ENCODE measurements at places on chromosomes 13 and 19.

DNA sequence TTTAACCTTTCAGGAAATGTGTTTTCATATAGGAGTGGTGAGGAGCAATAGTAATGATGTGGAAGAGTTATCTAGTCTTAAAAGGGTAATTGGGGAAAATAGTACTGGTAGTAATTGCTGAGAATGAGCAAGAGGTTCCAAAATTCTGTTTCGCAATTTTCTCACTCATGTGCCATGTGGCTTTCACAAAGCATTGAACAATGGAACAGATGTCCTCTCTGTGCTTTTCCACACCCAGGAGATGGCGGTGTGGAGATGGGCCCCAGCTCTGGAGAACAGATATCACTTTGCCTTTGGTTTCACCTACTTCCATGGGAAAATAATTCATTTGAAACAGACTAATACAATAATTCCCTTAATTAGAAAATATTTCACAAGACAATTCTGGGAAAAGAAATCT lies 170.0 kb upstream of the SLC10A2 start:
- peak; percentile 1 for DNase-seq

GRCh38 chr13:66994517-66995202 lies 235.5 kb downstream of the PCDH9 start:
- no peak for DNase-seq

- no peak for DNase-seq
These were observed 2.8 kb upstream of the GSK3A start for GRCh38 chr19:42245231-42245630.

DNA sequence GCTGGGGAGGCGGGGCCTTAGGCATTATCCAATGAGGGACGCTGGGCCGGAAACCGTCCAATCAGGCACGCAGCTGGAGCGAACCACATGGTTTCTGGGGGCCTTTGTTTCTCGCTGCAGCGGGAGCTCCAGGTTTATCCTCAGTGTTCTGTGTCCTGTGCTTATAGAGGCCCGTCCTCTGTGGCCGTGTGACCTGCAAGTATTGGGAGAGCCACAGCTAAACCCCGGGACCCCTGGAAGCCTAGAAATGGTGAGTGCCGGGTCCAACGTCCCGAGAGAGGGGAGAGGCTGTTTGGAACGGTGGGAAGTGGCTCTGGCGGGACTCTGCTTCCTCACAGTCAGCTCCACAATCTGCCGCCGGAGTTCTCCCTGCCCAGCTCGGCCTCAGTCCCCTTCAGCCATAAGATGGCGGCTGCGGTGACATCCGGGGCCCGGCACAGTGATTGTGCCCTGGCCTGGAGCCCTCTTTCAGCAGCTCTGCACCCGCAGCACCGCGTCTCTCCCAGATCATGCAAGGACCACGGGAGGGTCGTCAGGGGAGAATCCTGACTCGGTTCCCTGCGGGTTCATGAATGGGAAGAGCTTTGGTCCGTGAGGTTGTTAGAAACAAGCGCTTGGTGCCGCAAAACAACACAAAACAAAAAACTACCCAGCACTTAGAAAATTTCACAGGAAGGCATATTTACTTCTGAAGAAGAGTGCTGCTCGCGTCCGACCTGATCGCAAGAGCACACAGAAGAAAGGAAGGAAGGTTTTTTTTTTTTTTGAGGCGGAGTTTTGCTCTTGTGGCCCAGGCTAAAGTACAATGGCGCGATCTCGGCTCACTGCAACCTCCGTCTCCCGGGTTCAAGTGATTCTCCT lies at the start of gene ZNF253:
TSS of gene ZNF253 (plus strand) at position 133 of the 861 bp plus-strand sequence. CDS start at position 248, 115 bp downstream.
- peak; percentile 80 for DNase-seq

- DNase-seq, result no peak
These were observed 14.6 kb downstream of the PLD3 start for GRCh38 chr19:40363069-40363468.

GRCh38 chr19:13398780-13399726 lies 107.2 kb downstream of the CACNA1A start:
- DNase-seq, result peak; percentile 63

GRCh38 chr13:20129076-20129475 lies 31.8 kb downstream of the GJA3 start:
- DNase-seq, result no peak

DNA sequence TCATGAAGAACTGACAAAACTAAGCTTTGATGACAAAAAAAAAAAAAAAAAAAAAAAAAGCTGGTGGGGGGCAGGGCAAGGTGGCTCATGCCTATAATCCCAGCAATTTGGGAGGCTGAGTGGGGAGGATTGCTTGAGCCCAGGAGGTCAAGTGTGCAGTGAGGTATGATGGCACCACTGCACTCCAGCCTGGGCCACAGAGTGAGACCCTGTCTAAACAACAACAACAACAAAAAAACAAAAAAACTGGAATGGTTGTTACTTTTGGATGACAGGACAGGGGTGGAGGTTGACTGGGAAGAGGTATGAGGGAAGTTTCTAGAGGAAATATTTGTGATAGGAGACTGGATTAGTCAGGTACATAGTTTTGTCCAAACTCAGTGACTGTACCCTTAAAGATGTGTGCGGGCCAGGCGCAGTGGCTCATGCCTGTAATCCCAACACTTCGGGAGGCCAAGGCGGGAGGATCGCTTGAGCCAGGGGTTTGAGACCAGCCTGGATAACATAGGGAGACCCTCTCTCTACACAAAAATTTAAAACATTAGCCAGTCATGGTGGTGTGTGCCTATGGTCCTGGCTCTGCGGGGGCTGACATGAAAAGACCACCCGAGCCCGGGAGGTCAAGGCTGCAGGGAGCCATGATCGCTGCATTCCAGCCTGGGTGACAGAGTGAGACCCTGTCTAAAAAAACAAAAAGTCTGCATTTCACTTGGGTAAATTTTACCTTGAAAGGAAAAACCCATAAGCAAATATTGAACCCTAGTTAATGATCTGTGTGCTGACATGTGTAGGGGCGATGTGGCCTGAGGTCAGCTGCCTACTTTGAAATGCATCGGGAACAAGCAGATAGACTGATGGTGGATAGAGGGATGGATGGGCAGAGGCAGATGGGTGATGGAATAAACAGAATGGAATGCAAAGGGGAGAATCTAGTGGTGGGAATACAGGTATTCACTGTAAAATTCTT lies 37.0 kb downstream of the CERS4 start:
- DNase-seq, result no peak

DNA sequence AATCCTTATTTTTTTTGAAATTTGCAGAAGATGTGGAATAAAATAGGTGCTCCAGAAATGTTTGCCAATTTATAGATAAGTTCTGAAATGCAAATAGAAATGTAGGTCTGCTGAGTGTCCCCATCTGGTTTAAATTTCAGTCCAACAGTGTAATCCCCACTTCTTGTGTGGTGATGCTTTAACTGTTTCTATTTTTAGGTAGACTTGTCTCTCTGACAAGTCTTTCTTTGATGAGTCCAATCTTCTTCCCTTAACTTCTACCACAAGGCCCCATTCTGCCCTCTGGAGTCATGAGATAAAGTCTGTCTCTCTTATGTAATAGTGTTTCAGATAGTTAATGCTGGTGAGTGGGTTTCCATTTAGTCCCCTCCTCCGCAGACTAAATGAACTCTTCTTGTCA lies 390.4 kb downstream of the RFC3 start:
- DNase-seq, result no peak

GRCh38 chr13:112754281-112755025 lies 64.6 kb downstream of the ATP11A start:
- DNase-seq, result no peak

GRCh38 chr13:95955255-95955654 lies 97.9 kb downstream of the UGGT2 start:
- no peak for DNase-seq

DNA sequence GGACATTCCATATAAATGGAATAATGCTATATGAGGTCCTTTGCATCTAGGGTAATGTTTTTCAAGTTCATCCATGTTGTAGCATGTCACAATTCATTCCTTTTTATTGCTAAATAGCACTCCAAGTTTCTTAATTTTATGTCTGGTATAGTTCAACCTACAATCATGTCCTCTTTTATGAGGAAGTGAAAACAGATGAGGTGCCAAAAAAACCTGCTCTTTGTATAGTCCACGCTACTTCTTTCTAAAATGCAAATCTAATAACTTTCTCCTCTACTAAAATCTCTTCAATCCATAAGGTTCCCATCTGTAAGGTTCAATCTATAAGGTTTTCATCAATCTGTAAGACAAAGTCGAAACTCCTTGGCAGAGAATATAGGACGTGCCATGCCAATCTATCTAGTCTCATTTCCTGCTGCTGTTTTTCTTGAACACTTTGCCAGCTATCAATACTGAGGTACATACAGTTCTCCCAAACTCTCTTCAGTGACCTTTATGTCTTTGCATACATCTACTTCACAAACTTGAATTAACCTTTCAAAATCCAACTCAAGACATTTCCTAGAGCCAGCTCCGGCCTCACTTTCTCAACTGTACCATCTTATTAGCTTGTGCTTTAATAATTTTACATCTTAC lies 33.7 kb downstream of the INTS6 start:
- DNase-seq, result no peak

GRCh38 chr19:58038688-58039204 lies 4.9 kb downstream of the ZSCAN1 start:
- DNase-seq, result no peak

- no peak for DNase-seq
These were observed 20.5 kb downstream of the UGGT2 start for GRCh38 chr13:96032717-96033116.

DNA sequence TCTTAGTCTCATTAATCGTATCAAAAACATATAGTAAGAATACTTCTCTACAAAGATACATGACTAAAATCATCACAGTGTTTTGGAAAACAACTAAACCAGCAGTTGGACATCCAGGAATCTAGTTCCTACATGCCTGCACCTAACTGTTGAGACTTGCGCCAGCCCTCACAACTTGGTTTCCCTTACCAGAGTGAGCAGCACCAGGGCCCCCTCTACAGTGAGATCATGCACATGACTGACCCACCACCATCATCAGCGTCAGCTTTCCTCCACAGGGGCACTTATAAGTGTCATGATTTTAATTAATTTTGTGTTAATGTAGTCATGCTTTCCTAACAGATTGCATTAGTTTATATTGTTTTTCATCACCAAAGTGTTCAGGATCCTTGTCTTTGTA lies 1322.0 kb downstream of the EFNB2 start:
- DNase-seq, result no peak

DNA sequence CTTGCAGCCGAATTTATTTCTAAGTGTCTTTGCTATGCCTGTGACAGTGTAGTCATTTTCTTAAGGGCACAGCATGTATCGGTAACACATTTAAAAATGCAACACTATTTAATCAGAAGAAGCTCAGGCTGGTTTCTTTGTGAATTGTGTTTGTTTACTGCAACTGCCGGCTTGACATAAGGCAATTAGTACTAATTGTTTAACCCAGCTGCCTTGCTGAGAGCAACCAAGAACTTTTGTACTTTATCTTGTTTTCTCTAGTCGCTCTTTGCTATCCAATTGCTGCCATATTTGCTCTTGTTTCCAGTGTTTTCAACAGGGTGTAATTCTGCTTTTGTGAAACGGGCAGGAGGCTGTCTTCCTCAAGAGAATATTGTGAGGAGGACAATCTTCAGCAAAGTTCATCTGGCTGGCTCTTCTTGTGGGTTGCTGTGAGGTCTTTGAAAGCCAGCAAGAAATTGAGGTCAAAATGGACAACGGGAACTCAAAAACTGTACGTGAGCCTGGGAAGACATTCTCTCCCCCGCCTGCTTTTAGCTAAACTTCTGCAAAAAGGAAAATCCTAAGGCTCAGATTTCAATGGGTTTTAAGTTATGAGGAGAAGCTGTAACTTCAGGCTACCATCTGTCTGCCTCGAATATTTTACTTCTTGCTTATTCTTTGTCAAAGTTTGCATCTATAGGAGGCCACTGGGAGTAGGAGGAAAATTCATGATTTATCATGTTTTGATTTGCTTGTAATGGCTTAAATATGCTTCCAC lies 75.8 kb upstream of the TSHZ3 start:
- no peak for DNase-seq

GRCh38 chr19:55447421-55448174 lies 4.5 kb upstream of the SHISA7 start:
- no peak for DNase-seq

GRCh38 chr19:38004521-38005223 lies 97.7 kb downstream of the SIPA1L3 start:
- DNase-seq, result peak; percentile 88

- peak; percentile 62 for DNase-seq
These were observed 917.6 kb downstream of the PCDH9 start for GRCh38 chr13:66312312-66313087.

GRCh38 chr13:113922412-113923118 lies 51.3 kb downstream of the C13orf46 start:
- no peak for DNase-seq

DNA sequence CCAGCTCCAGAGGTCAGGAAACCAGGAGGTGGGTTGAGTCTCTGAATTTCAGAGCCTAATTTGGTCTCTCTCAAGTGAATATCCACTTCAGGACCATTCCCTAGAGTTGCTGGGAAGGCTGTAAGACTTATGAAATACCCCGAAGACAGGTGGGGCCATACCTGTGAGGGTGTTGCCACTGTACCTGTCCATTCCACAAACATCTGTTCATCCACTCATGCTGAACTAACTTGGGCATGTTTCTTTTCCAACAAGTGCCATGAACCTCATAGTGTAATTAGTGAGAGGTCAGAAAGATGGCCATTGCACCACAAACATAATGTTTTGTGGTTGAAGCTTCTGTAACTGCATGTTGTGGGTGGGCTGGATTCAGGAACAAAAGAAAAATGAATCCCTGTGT lies 7.8 kb downstream of the ILF3 start:
- no peak for DNase-seq

DNA sequence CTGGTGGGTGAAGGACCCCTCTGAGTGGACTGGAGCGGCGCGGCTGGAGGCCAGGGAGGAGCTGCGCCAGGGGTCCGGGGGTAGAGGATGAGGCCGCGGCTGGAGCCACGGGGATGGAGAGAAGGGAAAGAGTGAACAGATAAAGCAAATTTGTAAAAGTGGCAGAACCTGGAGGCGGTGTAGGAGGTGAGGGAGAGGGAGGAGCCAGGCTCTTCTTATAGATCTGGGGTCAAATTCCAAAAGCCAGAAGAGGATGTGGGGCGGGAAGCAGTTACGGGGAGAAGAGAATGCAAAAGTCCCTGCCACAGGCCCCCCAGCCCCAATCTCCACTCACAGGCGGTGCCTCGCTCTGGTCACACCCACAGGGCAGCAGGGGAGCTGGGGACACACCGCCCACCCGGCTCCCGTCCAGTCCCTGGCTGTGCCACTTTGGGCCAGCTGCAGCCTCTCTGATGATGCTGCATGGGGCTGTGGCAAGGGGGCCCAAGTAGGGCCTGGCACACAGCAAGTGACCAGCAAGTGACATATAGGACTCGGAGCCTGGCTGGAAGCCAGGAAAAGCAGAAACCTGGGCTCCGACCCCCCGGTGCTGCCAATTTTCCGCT lies 11.1 kb downstream of the LRRC4B start:
- no peak for DNase-seq

- DNase-seq, result peak; percentile 65
These were observed 341.0 kb downstream of the DNAJC15 start for GRCh38 chr13:43364210-43365038.

GRCh38 chr13:86825410-86825809 lies 845.8 kb upstream of the SLITRK5 start:
- DNase-seq, result no peak

GRCh38 chr13:25147638-25148401 lies 24.3 kb downstream of the AMER2 start:
- DNase-seq, result no peak
